Cardiac muscle cell (in vitro differentiated cells and primary cell): ENCODE measurements at places on chromosomes 6 and 20. TPM values are rescaled to one million over a fixed set of nuclear protein-coding genes. Genes with fewer than 3 reads are reported as not detected.

GRCh38 chr20:10171864-10172751 is 46.5 kb upstream of the SNAP25 start:
- peak; percentile 42 for DNase-seq

DNA sequence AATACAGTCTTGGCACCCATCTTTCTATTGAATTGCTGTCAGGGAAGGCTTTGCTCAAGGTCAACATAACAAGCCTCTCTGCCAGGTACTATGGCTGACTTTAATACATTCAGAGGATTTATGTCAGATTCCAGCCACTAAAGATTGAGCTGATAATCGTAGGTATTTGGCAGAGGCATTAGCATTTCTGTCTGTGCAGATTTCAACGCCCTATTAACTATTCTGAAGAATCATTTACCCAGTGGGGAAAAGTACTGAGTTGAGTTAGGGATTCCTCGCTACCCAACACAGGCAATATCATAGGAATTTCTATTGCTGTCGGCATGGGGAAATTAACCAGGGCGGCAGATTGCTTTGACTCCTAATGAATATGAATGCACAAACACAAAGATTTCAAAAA is 233.7 kb upstream of the SPTLC3 start:
- no peak for DNase-seq

GRCh38 chr6:20279051-20279450 is 66.8 kb upstream of the MBOAT1 start:
- no peak for DNase-seq

DNA sequence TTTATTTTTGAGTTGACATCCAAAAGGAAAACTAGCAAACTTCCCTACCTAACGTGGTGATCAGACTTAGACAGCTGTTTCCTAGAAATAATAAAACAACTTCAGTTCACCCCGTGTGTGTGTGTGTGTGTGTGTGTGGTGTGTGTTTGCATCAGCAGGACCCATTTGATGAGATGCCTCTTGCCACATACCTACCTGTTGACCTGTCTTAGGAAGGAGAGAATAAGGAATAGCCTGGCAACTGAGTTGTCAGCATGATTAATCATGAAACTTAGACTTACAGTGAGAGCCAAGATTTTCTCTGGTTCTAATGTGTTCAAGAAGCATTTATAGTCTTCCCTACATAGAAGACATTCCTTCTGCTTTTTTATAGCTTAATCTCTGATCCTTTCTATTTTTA is 16.1 kb upstream of the PBOV1 start:
- DNase-seq, result no peak

GRCh38 chr20:61109221-61109805 is 142.7 kb upstream of the CDH4 start:
- DNase-seq, result no peak

- no peak for DNase-seq
Measured at GRCh38 chr6:154301839-154302752, 54.5 kb downstream of the IPCEF1 start.

- DNase-seq, result no peak
Measured at GRCh38 chr6:83729871-83730270, 21.0 kb upstream of the SNAP91 start.

GRCh38 chr6:134967711-134968110 is 17.8 kb upstream of the ALDH8A1 start:
- no peak for DNase-seq

SPDEF gene
- polyA plus RNA-seq, result 0.96 TPM in 1 of 2 replicates, not detected in the other

DEFB119 gene
- polyA plus RNA-seq, result not detected in 2 replicates
